Activated T-helper 1 cell treated with anti-CD3 and anti-CD28 coated beads, Interleukin-2, amount 50 U/mL, for 16 hours (primary cell): ENCODE measurements at places on chromosomes 1 and 21.

- DNase-seq, result no peak
Measured at GRCh38 chr1:97870589-97870988, 50.2 kb downstream of the DPYD start.

DNA sequence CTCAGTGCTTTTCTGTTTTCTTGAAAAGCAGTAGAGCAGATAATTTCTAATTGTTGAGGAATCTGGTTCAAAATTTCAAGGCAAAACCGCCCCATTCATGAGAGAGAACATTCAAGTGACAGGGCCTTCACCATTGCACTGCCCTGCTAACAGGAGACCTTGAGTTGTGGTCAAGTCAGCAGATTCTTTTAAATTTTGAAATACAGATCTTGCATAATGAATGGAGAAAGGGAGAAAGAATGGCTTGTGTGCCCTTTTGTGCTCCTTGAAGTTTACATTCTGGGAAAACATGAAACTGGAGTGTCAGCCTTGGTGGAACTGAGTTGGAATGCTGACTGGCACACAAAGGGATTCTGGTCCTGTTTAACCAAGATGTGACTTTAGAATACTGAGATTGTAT, 164.5 kb upstream of the UBE2U start:
- no peak for DNase-seq

- DNase-seq, result no peak
Measured at GRCh38 chr1:25011943-25012638, 82.0 kb upstream of the RUNX3 start.

DNA sequence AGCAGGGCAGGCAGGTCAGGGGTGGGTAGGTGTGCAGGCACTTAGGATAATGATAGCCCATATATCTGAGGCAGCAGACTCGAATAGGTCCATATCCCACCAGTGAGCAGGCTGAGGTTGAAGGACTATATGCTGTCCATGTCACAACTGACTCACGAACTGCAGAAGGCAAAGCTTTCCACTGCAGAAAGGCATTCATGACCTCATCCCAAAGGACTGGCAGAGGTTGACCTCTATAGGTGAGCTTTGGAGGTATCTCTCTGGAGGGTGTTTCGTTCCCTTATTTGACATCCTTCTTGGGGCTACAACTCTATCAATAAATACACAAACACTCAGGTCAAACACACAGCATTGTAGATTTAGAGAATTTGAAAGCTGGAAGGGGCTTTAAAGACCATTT, 42.8 kb upstream of the MARK1 start:
- DNase-seq, result no peak

DNA sequence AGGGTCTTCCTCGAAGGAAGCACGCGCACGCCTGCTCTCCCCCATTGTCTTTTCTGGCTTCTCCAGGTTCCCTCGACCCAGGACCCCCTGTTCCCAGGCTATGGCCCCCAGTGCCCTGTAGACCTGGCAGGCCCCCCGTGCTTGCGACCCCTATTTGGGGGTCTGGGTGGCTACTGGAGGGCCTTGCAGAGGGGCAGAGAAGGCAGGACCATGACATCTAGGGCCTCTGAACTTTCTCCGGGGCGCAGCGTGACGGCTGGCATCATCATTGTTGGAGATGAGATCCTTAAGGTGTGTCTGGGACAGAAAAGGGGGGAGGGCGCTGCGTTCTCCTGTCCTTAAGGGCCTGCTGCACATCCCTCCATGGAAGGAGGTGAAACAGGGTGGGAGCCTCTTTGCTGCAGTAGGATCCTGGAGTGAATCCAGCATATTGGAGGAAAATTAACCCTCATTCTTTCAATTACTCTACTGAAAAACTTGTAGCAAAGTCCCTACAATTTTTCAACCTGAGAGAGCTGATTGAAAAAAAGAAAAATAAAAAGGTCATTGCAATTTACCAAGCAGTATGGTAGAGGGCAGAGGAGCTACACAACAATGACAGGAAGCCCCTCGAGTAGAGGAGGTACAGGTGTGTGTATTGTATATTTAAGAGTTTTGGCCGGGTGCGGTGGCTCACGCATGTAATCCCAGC, 777 bp downstream of the FLAD1 start:
- no peak for DNase-seq

GRCh38 chr1:86914601-86914997, at the start of gene HS2ST1:
Gene HS2ST1, plus strand, starts transcription at chr1:86914635.
- DNase-seq, result no peak

DNA sequence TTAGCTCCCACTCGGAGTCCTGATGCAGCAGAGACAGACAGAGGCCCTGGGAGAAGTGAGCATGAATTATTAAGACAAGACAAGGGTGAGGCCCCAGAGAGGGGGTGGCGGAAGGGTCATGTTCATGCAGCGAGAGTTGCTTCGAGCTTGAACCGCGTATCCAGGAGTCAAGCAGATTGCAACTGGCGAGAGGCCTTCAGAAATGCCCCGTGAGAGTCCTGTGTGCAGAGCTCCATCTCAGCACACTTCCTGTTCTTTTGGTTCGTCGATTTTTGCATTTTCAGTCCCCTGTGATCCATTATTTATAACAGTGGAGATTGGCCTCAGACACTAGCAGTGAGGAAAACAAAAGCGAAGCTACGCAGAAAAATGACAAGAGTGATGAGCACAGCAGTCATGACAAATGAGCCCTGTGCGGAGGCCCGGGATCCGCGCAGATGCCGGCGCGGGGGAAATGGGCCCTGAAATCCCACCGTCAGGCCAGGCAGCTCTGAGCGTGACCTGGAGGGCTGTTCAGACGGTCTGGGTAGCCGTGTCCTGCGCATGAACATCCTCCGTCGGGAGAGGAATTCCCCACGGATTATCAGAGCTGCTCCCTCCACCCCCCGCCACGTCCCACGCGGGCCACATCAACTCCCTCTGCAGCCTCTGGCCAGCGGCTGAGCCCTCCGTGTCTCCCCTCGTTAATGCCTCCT, 15.0 kb downstream of the PDE9A start:
- no peak for DNase-seq

DNA sequence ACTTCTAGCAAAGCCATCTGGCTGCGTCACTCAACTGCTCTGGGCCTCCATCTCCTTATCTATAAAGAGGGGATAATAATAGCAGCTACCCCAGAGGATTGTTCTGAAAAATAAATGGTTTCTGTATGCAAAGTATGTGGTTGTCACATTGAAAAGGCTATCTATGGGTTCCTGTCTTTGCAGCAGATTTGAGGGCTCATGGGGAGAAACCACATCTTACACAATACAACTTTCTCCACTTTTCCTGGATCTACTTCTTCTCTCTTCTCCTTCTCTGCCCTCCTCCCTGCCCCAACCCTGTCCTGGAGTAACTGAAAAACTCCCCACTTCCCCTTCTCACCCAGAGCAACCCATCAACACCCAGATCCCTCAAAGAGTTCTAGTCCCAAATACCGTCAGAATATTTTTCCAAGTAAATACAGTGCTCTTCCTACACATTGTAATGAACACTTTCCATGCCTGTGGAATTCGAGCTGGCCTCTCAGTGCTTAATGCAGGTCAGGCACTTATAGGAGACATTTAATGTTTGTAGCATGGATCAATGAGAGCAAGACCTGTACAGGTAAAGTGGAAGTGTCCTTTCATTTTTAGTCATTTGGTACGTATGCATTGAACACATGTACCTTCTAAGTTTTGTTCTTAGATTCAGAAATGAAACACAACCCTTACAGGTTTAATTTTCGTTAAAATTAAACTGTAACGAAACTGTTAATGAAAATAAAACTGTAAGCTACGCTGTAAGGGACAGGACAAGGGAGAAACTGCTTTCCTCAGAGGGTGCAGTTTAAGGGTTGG, 131.9 kb downstream of the AK5 start:
- no peak for DNase-seq
